Activated naive CD4-positive, alpha-beta T cell treated with anti-CD3 and anti-CD28 coated beads, Interleukin-2, amount 10 ng/mL, durations not matched to agents 7 days and 5 days (primary cell): ENCODE measurements at places on chromosomes 1 and 21.
A peak's percentile ranks its signal among the peaks of the same experiment; 100 is the strongest.

DNA sequence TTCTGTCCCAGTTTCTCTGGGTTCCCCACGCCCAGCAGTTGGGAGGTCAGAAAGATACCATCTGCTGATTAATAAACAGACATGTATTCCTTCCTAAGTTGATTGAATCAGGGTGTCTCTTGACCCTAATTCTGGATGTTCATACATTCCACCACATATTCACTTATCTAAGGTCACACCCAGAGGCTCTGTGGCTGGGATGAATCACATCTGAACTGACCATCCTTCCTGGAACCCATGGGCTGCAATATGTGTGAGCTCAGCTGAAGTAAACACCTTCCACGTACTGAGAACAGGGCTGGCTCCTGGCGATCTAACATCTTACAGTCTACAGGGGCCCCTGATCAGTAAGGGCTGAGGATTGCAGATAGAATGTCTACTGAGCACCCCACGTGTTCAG lies 20.5 kb upstream of the TRABD2B start:
- DNase-seq = no peak

GRCh38 chr1:240073097-240073496 lies 18.6 kb upstream of the FMN2 start:
- no peak for DNase-seq

GRCh38 chr1:26799479-26800142 lies 11.9 kb downstream of the PIGV start:
- peak; percentile 31 for DNase-seq

DNA sequence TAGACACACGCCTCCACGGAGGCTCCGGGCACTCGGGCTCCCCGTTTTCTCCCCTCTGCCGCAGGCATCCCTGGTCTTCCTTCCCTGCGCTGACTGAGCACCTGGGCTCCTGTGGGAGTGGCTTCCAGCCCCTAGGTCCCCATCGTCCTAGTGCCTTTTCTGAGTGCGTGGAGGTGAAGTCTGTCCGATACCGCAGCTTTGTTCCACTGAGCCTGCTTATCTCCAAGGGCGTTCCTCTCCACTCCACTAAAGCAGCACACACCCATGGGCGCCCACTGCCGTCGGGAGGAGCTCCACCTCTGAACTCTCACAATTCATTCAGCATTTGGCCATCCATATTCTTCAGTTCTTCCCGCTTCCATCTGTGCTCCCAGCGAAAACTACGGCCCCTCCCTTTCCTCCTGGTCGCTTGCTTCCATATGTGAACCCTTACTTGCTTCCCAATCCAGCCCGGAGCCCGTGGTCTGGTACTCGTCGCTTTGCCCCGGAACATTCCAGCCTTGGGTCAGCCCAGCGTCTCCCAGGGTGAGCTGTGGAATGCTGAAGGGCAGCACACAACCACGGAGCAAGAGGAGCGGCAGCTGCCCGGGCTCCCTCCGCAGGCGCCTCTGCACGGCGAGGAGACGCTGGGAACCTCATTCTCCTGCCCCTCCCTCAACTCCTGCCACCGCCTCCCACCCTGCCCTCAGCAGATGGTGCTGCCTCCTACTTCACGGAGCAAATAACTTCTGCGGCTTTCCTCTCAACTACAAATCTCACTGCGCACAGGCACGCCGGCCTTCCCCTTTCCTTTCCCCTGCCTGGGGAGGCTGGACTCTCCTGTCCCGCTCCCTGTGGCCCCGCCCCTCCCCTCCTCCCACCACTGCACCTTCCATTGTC lies 27.5 kb downstream of the ATP8B2 start:
- peak; percentile 70 for DNase-seq

- DNase-seq = no peak
These were observed 145.7 kb upstream of the PKN2 start for GRCh38 chr1:88538222-88538899.

GRCh38 chr21:36587388-36587787 lies 107.5 kb upstream of the CLDN14 start:
- no peak for DNase-seq

GRCh38 chr1:79737193-79737592 lies 730.7 kb upstream of the ADGRL4 start:
- DNase-seq = no peak

GRCh38 chr1:225812488-225813213 lies 2.7 kb downstream of the EPHX1 start:
- DNase-seq = no peak

DNA sequence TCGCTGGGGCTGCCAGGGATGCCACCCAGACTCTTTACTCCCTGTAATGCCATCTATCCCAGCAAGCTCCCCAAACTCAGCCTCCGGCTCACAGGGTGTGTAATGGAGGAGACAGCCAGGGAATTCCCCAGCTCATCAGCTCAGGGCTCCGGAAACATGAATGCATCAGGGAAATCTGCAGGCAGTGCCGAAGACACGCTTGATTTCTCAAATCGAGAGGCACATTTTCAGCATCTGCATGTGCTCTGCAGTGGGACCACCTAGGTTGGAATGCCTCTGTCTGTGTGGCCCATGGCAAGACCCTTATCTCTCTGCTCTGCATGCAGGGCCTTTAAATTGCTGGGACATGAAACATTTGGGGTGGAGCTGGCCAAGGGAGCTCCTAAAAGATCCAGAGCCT lies 170.1 kb downstream of the TRABD2B start:
- DNase-seq = no peak
